Astrocyte of the cerebellum (primary cell): ENCODE measurements at places on chromosomes 12 and 14.

DNA sequence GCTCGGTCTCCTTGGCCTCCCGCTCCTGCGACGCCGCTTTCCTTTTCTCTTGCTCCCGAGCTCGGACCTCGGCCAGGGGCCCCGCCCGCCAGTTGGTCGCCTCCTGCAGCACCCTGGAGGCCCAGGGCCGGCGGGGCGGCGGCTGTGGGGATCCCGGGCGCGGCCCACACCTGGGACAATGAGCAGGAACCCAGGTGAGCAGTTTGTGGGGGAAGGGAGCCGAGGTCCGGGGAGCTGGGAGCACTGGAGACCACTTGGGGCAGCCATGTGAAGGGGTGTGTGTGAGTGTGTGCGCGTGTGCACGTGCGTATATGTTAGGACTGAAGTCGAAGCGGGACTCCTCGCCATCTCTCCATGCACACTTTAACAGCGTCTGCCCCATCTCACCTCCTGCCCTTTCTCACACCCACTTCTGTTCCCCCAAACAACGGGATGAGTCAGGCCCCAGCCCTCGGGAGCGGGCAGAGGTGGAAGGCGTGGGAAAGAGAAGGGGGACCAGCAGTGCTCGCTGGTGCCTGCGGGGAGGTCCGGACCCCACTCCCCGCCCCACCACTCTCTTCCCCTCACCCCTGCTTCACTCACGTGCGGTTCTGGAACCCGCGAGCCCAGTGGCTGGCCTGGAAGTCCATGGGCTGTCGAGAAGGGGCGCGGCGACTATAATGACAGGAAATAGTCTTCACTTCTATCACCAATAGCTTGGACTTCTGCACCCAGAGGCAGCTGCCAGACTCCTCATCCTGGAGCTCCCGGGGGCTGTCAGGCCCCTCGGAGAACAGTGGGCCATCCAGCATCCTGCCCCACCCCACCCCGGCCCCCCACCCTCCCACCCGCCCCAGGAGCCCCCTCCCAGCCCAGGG, 450 bp downstream of the DDN start:
- no peak for DNase-seq

GRCh38 chr12:128305336-128305892, 38.4 kb downstream of the TMEM132C start:
- no peak for DNase-seq

DNA sequence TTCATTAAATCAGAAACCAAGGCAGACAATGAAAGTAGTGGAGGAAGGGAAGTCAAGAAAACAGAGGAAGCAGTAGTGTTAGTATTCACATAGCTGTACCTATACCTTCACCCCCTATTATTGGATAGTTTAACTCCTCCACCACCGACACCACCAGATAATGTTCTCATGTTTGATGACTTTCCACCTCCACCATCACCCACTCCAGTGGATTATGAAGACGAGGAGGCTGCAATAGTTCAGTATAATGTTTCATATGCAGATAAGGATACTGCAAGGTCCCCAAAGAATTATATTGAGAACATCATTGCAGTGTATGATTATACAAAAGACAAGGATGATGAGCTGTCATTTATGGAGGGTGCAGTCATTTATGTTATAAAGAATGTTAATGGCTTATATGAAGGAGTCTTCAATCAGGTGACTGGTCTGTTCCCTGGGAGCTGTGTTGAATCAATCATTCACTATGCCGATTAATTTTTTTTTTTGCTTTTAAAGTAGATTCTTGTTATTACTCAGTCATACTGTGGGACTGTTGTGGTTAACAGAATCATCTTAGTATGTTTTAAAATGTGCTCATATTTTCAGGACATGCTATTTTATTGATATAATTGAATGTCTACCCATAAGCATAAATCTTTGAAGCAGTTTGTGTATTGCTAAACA, 32.2 kb upstream of the KTN1 start:
- DNase-seq: no peak

DNA sequence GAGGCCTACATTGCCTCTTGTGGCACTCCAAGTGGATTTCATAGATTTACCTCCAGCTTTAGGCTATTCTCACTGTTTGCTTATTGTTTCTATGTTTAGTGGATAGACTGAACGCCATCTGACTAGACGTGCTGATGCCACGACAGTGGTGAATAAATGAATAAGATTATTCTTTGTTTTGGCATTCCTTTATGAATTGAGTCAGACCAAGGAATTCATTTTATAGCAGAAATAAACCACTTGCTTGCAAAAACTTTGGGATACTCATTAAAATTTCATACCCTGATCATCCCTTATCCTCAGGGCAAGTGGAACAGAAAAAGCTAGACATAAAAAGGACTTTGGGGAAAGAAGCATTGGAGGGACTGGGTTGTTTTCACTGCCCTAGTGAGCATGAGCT, 71.7 kb upstream of the FERMT2 start:
- peak; percentile 29 for DNase-seq

DNA sequence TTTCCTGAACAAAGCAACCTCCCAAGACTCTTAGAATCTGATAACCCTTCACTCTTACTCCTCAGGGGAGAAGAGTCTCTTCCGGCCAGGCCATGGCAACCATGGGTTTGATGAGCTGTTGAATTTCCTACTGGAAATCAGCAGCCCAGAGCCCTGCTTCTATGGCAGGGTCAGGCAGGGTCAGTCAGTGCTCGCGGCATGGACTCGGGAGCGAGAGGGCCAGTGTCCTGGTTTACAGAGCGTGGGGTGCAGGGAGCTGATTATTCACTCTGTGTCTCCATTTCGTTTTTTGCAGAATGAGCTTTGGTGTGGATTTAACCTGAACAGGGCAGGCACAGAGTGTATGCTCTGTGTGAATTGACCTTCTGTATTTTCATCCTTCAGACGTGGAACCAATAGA, 340.6 kb upstream of the SFSWAP start:
- DNase-seq: no peak

- DNase-seq: no peak
Measured at GRCh38 chr12:86530996-86531655, 274.9 kb upstream of the MGAT4C start.

DNA sequence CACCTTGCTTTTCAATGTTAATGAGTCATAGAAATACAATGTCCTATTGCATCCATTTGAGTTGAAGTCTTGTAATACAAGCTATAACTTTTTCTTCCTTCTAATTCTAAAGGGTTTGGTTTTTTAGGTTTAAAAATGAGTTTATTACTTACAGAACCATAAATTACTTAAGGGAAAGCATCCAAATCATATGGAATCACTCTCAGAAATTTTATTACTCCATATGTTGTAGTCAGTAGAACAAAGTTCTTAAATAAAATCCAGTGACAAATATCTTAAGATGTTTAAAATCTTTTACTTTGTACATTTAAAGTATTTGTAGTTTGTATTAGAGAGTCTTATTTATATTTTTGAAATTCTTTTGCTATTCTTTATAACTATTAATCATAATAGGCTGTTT, 253.2 kb downstream of the IPO8 start:
- no peak for DNase-seq

GRCh38 chr12:32016680-32017482, 57.7 kb downstream of the RESF1 start:
- DNase-seq: no peak

- no peak for DNase-seq
Measured at GRCh38 chr12:54786081-54786480, 68.2 kb upstream of the MUCL1 start.

GRCh38 chr14:34857689-34858449, 17.3 kb downstream of the BAZ1A start:
- no peak for DNase-seq

GRCh38 chr12:131351319-131352028, 359.4 kb upstream of the SFSWAP start:
- no peak for DNase-seq

- no peak for DNase-seq
Measured at GRCh38 chr12:132337557-132337956, 8.2 kb upstream of the GALNT9 start.

DNA sequence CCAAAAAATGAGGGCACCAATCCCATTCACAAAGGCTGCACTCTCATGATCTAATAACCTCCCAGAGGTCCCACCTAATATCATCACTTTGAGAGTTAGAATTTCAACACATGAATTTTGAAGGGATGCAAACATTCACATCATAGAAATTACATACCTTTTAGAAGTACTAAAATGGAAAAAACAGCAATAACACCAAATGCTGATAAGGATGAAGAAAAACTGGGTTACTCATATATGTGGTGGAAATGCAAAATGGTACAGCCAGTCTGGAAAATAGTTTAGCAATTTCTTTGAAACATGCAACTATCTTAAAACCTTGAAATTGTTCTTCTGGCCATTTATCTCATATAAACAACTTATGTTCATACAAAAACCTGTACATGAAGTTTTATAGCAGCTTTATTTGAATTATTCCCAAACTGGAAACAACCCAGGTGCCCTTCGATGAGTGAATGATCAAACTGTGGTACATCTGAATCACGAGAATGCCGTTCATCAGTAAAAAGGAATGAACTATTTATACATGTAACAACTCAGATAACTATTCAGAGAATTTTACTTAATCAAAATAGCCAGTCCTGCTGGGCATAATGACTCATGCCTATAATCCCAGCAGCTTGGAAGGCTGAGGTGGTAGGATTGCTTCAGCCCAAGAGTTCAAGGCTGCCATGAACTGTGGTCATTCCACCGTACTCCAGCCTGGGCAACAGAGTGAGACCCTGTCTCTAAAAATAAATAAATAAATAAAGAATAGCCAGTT, 109.4 kb upstream of the SSTR1 start:
- DNase-seq: peak; percentile 34

DNA sequence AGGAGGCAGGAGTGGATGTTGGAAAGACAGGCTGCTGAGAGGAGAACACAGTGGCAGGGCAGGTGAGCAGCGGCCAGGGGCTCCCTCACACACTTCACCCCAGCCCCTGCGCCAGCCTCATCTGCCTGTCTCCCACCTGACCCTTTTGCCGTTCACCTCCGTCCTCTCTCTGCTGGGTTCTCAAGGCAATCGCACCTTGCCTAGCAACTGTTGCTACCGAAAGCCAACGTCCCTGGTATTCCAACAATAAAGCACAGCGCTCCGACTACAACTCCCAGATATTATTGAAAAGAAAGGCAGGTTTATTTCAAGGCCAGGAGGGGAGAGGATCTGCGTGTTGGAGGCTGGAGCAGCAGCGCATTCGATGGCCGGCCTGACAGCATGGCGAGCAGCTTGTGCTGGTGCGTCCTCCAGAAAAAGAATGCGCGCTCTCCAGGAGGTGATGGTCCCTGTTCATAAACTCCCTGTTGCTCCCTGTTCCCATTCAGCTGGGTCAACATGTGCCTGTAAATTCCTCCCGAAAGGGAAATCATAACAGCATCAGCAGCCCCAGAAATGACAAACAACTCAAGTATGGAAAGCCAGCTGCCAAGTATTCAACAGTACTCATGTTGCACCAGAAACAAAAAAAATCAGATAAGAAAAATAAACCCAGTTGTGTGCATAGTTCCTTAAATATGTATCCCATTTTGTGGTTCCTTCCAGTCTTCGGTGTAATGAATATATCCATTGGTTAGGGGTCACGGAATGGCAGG, 153.0 kb upstream of the DIO3 start:
- peak; percentile 40 for DNase-seq

- DNase-seq: no peak
Measured at GRCh38 chr12:114612062-114612461, 71.9 kb downstream of the TBX3 start.

DNA sequence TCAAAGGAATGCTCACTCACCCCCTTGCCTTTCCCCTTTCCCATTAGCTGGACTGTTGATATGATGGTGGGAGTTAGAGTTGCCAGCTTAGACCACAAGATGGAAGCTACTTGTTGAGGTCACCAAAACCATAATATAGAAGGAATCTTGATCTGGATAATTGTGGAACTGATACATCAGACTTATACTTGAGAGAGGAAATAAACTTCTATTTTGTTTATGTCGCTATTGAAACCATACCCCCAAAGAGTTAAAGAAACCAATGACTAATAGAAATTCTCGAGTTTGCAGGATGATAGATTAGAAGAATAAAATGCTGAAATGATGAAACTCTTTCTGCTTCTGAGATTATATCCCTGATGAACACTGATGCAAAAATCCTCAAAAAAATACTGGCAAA, 37.9 kb downstream of the TDG start:
- DNase-seq: no peak

DNA sequence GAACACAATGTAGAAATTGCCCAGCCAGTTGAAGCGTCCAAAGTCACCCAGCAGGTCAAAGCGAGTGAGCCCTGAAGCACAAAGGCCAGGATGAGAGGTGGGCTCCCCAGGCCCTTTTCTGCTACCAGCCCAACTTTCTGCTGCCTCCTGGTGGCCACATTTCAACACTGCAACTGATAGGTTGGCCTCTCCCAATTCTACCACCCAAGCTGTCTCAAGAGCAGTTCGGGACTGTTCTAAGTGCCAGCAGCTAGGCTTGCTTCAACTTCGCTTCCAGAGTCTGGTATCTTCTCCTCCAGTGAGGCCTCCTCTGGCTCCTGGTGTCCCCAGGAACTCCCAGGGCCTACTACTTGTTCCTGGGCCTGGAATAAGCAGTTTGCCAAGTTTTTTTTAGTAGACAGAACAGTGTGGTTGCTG, 3.4 kb upstream of the DHH start:
- no peak for DNase-seq
